ENCODE measurements at places on chromosomes 5 and 9.
A peak's percentile ranks its signal among the peaks of the same experiment; 100 is the strongest.

GRCh38 chr5:127804886-127805426 lies 101.8 kb downstream of the CCDC192 start:
- no peak for DNase-seq

GRCh38 chr5:21661184-21661583 lies 1192.0 kb downstream of the CDH12 start:
- no peak for DNase-seq

GRCh38 chr5:26034813-26035212 lies 1003.6 kb downstream of the CDH9 start:
- no peak for DNase-seq

- DNase-seq = no peak
These were observed 610.5 kb downstream of the IRX1 start for GRCh38 chr5:4206127-4206526.

DNA sequence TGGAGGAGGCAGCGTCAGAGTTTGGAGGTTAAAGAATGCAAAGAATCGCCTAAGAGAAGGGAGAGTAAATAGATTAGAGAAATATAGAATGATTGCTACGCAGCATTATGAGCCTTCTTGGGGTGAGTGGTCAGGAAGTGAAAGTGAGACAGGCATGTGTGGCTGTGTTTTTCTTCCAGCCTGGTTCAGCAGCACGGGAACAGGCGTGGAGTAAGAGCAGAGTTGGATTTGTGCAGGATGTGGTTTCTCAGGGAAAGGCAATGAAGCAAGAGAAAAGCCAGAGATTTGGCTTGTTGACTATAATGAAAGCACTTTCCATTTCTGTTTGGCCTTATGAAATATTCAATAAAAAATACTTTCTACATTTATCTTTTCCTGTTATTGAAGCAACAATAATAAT lies 34.3 kb upstream of the FRMD3 start:
- peak; percentile 46 for DNase-seq

DNA sequence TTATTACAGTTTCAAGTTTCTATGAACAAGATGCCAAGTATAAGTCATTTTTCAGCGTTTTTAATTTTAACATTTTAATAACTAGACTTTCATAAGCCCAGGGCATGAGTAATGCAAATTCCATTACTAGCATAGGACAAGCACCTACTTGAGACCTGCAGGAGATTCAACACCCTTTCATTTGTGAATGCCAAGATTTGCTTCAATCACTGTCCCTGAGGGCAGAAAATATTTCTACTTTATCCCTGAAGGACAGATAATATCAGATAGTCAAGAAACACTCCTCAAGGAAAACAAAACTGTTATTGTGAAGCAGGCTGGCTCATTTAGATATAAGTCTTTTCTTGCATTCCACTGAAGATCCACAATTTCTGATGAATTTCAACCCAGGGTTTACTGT lies 27.7 kb upstream of the ZNF622 start:
- no peak for DNase-seq

GRCh38 chr5:41921166-41921565 lies 3.9 kb upstream of the FBXO4 start:
- no peak for DNase-seq

DNA sequence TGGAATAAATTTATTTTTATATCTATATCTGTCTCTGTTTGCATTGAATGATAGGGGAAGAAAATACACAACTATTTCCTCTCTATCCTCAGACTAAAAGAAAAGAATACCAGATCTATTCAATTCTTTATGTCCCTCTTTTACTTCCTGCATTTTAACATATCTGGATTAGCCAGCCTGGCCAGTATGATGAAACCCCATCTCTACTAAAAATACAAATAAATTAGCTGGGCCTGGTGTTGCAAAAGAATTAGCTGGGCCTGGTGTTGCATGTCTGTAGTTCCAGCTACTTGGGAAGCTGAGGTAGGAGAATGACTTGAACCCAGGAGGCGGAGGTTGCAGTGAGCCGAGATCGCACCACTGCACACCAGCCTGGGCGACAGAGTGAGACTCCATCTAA lies 182.0 kb downstream of the LURAP1L start:
- DNase-seq = no peak

DNA sequence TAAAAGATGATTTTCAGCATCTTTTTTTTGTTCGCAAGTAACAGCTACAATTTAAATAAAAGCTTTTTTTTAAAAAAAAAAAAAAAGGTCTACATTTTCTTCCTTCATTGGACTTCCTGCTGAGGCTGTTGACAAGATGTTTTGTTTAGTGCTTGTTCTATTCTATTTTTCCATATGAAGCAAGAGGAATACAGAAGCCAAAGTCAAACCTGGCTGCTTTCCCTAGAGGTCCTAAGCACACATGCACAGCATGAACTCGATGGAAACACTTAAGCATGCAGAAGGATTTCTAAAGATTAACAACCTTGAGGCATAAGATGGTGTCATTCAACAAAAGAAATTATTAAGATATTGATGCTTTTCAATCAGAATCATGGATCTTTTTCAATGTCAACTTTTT lies 105.1 kb downstream of the ADCY2 start:
- DNase-seq = no peak

DNA sequence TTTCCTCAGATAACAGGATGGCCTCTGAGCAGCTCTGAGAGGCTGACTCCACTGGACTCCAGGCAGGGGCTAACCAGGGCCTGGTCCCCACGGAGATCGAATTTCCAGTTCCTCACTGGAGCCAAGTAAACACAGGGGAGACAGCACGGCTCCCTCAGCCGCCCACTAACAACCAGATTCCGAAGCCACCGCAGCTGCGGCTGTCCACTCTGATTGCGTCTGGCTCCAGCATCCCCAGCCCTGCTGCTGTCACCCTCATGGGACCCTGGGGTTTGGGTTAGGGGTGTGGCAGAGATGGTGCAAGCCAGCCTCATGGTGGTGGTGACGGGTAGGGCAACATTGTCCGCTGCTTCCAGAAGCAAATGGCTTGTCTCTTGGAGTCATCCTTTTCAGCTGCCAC lies 172.6 kb downstream of the RGS3 start:
- no peak for DNase-seq

DNA sequence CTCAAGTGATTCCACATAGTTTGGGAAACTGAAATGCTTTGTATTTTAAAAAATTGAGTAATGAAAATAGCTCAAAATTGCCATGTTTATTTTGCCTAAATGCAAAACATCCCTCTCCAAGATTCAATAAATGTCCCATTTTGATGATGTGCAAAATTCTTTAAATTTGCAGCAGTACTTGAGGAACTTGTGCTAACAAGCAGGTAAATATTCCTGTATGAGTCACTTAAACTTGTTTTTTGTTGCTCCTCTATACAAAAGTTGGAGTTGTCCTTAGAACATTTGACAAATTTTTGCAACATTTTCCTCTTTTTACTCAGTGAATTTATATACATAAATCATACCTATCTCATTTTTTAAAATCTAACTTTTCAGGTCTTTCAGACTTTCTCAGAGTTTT lies 280.2 kb downstream of the CDH12 start:
- DNase-seq = no peak

GRCh38 chr5:132008961-132009680 lies 2.3 kb downstream of the ACSL6 start:
- DNase-seq = no peak

- no peak for DNase-seq
These were observed 42.2 kb upstream of the RFX3 start for GRCh38 chr9:3567988-3568387.

GRCh38 chr9:129008986-129009583 lies 19.0 kb downstream of the SH3GLB2 start:
- no peak for DNase-seq

- no peak for DNase-seq
These were observed 555.0 kb downstream of the RAB3C start for GRCh38 chr5:59137846-59138245.

GRCh38 chr5:93161661-93162654 lies 419.1 kb downstream of the NR2F1-AS1 start:
- no peak for DNase-seq

DNA sequence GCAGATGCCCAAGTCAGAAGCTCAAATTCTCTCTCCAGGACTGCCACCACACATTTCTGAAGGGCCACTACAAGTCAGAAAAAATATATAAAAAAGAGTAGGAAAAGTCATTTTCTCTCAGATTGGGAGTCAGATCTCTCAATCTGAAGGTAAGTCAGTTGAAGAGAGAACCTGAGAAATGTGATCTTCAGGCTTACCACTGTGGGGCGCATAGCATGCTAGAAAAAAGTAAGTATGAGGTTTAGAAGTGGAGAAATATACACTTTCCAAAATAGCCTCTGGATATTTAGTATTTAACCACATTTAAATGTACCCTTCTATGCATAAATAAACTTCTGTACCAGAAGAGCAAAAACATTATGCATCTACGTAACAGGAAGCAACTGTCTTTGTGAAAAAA lies 800.7 kb upstream of the CTNND2 start:
- DNase-seq = no peak

DNA sequence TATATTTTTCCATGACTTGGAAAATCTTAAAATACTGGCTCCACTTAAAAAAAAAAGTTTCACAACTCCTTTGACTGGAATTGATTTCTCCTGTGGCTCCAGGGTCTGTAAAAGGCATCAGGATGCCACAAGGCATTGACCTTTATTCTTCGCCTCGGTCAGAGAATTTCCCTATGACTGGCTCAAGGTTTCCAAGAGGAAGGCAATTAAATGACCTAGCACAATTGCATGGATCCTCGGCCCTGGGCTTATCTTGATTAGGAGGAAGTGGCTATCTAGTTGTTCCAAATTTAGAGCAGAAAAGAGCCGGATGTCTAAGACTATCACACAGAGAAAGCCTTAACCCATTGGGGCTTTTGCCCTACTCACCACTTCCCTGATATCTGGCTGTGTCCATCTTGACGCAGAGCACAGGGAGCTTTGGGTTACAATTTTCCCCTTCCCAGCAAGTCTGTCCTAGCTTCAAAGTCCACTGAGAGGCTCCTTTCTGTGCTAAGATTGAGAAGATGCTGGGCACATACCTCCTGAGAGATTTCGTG lies 56.9 kb upstream of the COL15A1 start:
- no peak for DNase-seq

GRCh38 chr9:121976751-121977150 lies 116.4 kb downstream of the TTLL11 start:
- no peak for DNase-seq

GRCh38 chr5:158546748-158547147 lies 553.0 kb downstream of the EBF1 start:
- DNase-seq = no peak

DNA sequence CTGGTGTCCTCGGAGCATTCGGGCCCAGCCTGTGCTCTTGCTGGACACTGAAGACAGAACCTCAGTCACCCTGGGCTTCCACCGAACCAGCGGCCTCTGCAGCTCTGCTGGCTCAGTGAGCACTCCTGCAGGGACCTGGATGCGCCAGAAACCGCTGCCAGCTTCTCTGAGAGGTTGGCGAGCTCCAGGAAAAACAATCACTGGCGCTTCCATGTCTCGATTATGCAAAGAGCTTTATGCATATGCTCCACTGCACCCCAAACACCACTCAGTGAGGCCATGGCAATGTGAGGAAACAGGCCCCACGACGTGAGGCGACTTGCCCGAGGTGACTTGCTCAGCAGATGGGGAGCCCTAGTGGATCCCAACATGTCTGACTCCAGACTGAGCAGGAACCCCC lies 11.0 kb downstream of the PRDM12 start:
- DNase-seq = no peak

GRCh38 chr9:35673132-35674024 lies at the start of gene CA9:
TSS of gene CA9 (plus strand) at chr9:35673928. CDS start at chr9:35673960, 32 bp downstream.
- DNase-seq = no peak

DNA sequence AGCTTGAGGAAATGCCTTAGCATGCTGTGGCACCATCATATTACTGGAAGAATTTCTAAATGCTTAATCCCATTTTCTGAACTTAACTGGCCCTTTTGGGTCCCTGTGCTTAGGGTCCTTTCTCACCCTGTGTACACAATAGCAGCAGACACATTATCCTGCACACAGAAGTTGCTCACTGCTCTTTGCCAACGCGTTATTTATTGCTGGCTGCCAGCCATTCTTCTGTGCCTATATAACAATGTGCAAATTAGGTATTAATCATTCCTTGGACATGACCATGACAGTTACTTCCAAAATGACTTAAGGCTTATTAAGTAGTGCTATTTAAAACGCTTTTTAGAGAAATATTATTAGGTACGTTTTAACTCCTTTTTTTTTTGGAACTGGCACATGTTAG lies 134.7 kb downstream of the FBN2 start:
- no peak for DNase-seq

GRCh38 chr9:129331493-129331765 lies 153.4 kb upstream of the IER5L start:
- no peak for DNase-seq

DNA sequence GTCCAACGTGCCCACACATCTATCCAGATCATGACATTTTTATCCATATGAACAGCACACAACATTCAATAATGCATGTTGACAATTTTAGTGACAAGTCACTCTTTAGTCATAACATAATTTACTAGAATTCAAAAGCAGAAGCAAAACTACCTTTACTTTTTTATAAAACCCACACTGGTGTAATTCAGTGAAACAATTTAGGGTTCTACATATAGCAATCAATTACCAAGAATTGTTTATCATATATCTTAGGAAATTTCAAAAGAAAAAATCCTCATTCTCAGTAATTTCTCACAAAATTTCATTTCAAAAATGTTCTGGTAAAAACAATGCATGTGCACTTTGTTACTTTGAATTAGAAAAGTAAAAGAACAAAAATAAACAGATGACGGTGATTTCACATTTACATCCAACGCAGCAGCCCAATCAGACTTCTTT lies 12.6 kb downstream of the AUH start:
- no peak for DNase-seq

DNA sequence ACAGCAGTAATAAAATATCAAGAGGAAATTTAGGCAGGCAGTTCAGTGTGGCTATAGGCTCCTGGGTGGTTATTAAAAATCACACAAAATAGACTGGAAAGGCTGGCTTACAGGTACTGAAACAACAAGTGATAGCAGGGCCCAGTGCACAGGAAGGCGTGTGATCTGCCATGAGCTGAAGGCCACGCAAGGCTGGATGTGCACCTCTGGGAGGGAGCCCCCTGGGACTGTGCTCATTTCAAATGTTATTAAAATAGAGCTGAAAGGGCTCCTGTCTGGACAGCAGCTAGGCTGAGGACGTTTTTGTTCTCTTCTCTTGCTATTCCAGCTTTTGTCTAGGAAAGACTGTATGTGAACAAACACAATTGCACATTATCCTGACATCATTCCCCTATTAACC lies 324.3 kb upstream of the RFX3 start:
- no peak for DNase-seq

- DNase-seq = no peak
These were observed at the start of gene PCDHA13 for GRCh38 chr5:140881889-140882590. TSS of gene PCDHA13 (plus strand) at chr5:140882124. CDS start at chr5:140882269, 145 bp downstream.

Data from Kasumi-1 (cell line).